ENCODE measurements at places on chromosomes 1 and 21.

DNA sequence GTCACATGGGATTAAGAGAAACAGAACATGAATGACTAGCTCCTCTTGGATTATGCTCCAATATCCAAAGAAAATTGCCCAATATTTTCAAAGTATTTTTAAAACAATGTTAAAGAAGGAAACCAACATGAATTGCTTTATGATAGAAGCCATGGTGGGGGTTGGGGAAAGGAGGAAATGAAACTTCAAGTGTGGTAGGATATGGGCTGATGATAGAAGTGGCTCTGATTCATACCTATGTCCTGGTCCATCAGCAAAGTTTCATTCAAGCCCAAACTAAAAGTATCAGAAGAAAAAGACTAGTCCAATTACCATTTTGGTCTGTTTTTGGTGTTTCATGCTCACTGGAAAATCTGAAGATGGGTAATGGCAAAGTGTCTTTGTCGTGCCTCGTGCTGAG lies 104.2 kb upstream of the PROX1 start:
- DNase-seq = no peak

DNA sequence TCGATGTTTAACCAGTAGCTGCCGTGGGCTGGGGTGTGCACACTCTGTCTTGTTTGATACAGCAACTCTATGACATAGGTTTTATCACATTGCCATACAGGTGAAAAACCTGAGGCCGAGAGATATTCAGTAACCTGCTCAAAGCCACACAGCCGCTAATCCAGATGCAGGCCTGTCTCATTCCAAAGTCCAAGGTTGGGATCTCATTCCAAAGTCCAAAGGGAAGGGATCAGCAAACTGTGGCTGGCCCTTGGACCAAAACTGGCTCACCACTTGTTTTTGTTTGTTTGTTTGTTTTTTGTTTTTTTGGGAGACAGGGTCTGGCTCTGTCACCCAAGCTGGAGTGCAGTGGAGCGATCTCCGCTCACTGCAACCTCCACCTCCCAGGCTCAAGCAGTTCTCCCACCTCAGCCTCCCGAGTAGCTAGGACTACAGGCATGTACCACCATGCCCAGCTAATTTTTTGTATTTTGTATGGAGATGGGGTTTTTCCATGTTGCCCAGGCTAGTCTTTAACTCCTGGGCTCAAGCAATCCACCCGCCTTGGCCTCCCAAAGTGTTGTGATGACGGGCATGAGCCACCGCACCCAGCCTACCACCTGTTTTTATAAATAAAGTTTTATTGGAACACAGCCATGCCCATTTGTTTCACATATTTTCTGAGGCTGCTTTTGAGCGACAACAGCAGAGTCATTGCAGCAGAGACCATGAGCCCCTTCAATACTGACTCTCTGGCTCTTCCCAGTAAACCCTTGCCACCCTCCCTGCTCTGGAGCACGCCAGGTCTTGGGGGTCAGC lies 163.4 kb upstream of the TMEM51 start:
- no peak for DNase-seq

GRCh38 chr1:213335084-213335483 lies 284.0 kb downstream of the RPS6KC1 start:
- DNase-seq = no peak

DNA sequence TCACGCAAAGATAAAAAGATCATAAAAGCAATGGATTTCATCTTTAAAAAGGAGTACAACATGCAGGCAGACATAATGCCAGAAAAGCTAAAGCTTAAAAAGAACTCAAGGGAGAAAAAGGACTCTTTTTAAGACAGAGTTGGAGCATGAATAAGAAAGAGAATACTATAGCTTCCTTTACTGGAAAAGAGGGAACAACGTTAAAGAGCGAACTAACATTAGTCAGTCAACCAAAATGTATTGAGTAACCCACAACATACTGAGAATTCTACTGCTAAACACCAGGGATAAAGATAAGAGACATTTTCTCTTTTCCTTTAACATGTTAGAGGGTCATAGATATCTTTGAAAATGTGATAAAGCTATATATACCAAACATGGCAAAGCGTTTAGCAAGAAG lies 182.0 kb downstream of the DUSP10 start:
- DNase-seq = no peak

DNA sequence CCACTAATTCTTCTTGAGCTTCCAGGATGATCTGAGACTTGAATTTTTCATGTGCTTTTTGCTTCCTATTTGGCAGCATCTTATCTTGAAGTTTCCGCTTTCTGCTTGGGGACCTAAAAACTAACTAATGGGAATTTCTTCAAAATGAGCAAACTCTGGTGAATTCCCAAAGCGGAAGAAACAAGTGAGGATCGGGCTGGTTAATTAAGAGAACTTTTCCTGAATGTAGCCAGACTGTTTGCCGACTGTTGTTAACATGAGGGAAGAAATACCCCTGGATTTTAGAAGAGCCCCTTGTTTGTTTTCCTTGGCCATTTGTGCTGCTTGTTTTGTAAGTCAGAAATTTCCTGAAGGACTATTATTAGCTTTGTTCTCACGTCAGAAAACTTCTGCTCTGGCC lies 6.1 kb upstream of the SELE start:
- DNase-seq = no peak

DNA sequence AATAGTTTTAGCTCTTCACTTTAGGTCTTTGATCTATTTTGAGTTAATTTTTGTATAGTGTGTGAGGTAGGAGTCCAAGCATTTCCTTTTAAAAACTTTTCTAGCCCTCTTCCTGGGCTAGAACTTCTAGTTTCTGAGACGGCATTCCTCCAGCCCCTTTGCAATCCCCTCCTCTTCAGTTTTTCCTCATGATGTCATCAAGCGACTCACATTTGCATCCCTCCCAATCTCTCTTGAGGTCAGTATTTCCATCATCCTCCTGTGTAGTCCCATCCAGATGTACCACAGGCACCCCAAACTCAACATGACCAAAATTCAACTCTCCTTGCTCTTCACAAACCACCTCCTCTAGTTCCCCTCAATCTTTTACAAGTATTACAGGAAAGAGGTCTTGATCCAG lies 10.7 kb downstream of the HMGN2 start:
- no peak for DNase-seq

DNA sequence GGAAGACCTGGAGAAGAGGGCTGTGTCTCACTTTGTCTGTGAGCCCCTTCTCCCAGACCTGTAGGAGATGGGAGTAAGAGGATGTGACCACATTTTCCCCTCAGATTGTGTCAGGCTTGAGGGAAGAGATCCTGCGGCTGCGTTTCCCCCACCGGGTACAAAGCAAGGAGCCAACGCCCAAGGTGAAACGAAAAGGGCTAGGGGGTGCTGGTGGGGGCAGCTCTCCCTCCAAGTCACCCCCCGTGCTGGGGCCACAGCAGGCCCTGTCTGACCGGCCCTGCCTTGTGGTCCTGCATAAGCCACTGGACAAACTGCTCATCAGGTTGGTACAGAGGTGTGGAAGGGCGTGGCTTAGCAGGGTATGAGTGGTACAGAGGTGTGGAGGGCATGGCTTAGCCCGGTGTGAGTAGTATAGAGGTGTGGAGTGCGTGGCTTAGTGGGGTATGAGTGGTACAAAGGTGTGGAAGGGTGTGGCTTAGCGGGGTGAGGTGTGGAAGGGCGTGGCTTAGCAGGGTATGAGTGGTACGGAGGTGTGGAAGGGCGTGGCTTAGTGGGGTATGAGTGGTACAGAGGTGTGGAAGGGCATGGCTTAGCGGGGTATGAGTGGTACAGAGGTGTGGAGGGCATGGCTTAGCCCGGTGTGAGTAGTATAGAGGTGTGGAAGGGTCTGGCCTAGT lies 30.6 kb downstream of the HYI start:
- DNase-seq = no peak

DNA sequence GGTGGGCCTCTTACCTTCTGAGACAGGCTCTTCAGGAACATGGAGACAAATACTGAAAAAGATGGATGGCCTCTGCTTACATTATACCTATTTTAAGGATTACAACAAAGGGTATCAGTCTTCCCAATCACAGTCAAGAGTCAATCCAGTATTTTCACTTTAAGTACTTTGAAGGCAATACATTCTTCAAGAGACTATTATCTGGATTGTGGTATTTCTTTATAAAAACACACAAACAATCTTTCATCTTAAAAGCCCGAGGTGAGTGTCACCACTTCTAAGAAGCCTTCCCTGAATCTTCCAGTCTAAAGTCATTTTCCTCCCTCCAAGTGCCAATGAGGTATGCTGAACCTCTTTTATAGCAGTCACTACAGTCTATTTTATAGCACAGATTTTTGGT lies 45.3 kb downstream of the WASF2 start:
- DNase-seq = no peak

GRCh38 chr1:178564086-178564782 lies 51.3 kb downstream of the TEX35 start:
- no peak for DNase-seq

DNA sequence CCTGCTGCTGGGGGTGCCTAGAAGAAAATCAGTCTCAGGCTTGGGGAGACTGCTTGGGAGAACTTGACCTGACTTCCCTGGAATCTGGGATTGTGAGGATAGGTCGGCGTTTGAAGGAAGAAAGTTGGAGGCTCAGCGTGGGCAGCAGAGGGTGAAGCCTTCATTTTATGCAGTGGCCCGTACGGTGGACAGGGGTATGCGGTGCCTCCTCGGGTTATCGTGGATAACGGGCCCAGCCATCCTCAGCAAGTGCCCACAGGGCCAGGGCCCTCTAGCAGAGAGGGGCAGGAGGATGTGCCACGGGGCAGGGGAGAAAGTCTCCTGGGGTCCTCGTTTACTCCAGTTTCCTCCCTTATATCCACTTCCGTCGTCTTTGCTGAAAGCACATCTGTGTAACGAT lies 34.0 kb downstream of the CHAF1B start:
- no peak for DNase-seq
